Esophagus muscularis mucosa (tissue), 4 donors: ENCODE measurements at places on chromosomes 2 and 18.

DNA sequence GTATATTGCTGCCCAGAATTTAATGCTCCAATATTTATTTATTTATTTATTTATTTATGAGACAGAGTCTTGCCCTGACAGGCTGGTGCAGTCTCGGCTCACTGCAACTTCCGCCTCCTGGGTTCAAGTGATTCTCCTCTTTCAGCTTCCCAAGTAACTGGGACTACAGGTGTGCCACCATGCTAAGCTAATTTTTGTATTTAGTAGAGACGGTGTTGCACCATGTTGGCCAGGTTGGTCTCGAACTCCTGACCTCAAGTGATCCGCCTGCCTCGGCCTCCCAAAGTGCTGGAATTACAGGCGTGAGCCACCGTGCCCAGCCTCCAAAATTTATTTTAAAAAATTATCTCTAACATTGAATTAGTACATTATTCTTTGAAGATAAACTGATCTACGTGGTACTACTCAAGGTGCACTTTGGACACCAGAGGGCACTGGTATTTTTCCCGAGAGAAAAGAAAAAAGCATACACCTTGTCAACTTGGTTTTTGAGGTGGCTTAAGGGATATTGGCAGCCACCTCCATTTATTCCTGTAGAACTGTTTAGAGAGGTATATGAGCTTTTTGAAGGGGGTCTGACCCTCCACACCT lies 1.4 kb upstream of the IDH1 start:
- DNase-seq = no peak
- no peaks in the 10 kb centered on the region for H3K36me3 ChIP-seq
- H3K27ac ChIP-seq = no peak overlapping the region
- no peaks in the 10 kb centered on the region for H3K27me3 ChIP-seq
- H3K4me3 ChIP-seq = no peak overlapping the region

DNA sequence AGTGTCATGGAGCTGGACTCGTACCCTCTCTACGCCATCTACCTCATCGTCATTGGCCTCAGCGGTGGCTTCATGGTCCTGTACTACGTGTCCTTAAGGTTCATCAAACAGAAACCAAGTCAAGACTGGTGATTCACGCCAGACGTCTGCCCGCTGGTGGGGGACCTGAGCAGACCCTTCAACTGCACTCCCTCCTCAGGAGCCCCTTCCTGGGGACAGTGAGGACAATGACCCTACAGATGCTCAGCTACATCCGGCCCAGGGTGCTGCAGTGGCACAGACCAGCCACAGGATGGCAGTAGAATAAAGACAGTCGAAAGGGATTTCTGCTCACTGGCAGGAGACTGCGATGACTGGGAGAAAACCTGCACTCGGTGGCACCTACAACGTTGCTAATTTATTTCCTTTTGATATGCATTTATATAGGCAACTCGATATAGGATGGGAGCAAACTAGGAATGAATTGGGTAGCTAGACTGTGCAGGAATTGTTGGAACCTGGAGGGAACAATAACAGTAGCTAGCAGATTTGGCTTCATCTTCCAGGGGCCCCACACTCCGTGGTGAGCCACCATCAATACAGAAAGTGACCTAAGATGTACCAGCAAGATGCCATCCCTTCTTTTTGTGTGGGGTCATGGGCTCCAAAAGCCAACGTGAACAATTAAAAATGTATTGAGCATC lies 39.2 kb downstream of the ABCG8 start:
- no peak overlapping the region for H3K4me3 ChIP-seq
- H3K27ac ChIP-seq = no peak overlapping the region
- no peaks in the 10 kb centered on the region for H3K27me3 ChIP-seq
- H3K36me3 ChIP-seq = no peaks in the 10 kb centered on the region

DNA sequence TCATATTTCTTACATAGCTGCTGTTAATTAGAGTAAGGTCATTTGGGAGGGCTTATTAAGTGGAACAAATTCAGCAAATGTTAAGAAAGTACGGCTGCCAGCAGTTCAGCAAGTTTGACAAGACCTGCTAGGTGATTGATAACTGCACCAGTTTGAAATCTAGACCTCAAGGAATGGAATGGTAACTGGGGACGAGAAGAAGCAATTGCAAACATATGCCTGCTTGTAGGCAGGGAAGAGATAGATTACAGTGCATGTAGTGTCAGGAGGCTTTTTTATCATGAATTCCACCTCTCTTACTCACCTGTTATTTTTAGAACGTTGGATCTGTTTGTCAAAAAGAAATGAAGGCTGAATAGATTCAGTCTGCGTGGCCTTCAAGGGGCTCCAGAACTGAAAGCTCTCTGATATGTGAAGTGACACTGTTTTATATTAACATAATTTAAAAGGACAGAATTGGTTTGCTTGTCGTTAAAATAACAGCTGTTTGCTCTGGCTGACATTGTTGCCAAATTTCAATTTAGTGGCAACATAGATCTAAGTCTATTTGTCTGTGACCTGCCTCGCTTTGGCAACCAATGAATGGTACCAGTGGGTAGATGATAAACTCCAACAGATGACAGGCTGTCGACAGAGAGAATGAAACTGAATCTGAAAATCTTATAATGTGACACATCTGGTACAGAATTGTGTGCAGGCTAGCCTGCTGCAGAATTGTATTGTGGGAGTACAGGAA lies 199.3 kb downstream of the ZNF407 start:
- DNase-seq = no peak
- H3K27me3 ChIP-seq = no peaks in the 10 kb centered on the region
- peak overlapping the region; percentile 9 for H3K4me3 ChIP-seq
- H3K36me3 ChIP-seq = no peaks in the 10 kb centered on the region
- no peak overlapping the region for H3K27ac ChIP-seq
- peaks cover 26% of the 10 kb centered on the region for H3K4me1 ChIP-seq

GRCh38 chr2:159285929-159286708 lies at the start of gene WDSUB1:
Gene WDSUB1, minus strand, starts transcription at chr2:159286703. Its CDS starts 3,634 bp downstream, at chr2:159283069.
- H3K36me3 ChIP-seq = peaks cover 11% of the 10 kb centered on the region
- no peaks in the 10 kb centered on the region for H3K27me3 ChIP-seq
- peak within 1 kb of the TSS; percentile 98 for H3K4me3 ChIP-seq
- DNase-seq = peak; percentile 93
- peaks cover 9% of the 10 kb centered on the region for H3K4me1 ChIP-seq

GRCh38 chr2:223219872-223220657 lies 168.1 kb downstream of the KCNE4 start:
- H3K4me1 ChIP-seq = peaks cover 6% of the 10 kb centered on the region
- no peaks in the 10 kb centered on the region for H3K36me3 ChIP-seq
- DNase-seq = no peak
- no peak overlapping the region for H3K27ac ChIP-seq
- no peak overlapping the region for H3K4me3 ChIP-seq

GRCh38 chr2:96315400-96316071 lies 9.6 kb upstream of the ITPRIPL1 start:
- no peaks in the 10 kb centered on the region for H3K4me1 ChIP-seq
- H3K36me3 ChIP-seq = no peaks in the 10 kb centered on the region
- H3K27me3 ChIP-seq = peaks cover 37% of the 10 kb centered on the region
- DNase-seq = no peak

DNA sequence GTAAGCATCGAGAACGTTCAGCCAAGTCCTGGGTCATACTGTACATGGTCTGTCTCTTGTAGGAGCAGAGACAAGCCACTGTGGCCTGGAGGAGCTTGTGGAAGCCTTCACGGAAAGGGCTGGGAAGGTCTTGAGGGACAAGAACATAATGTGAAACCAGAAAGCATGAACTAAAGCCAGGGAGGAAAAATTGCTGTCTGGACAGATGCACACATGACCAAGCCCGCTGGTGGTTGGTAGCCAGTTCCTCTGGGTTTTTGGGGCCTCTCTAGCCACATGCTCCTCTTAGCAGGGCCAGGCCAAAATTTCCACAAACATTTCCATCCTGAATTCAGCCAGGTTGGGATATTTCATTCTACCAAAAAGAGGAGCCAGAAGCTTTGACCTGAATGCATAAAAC lies 196.2 kb upstream of the SIX2 start:
- no peaks in the 10 kb centered on the region for H3K4me1 ChIP-seq
- H3K4me3 ChIP-seq = no peak overlapping the region
- no peaks in the 10 kb centered on the region for H3K27me3 ChIP-seq
- H3K36me3 ChIP-seq = no peaks in the 10 kb centered on the region
- no peak overlapping the region for H3K27ac ChIP-seq

GRCh38 chr2:235002198-235003095 lies 50.6 kb downstream of the SH3BP4 start:
- DNase-seq = no peak
- H3K4me3 ChIP-seq = no peak overlapping the region
- no peak overlapping the region for H3K27ac ChIP-seq
- peaks cover 57% of the 10 kb centered on the region for H3K4me1 ChIP-seq
- H3K27me3 ChIP-seq = no peaks in the 10 kb centered on the region

DNA sequence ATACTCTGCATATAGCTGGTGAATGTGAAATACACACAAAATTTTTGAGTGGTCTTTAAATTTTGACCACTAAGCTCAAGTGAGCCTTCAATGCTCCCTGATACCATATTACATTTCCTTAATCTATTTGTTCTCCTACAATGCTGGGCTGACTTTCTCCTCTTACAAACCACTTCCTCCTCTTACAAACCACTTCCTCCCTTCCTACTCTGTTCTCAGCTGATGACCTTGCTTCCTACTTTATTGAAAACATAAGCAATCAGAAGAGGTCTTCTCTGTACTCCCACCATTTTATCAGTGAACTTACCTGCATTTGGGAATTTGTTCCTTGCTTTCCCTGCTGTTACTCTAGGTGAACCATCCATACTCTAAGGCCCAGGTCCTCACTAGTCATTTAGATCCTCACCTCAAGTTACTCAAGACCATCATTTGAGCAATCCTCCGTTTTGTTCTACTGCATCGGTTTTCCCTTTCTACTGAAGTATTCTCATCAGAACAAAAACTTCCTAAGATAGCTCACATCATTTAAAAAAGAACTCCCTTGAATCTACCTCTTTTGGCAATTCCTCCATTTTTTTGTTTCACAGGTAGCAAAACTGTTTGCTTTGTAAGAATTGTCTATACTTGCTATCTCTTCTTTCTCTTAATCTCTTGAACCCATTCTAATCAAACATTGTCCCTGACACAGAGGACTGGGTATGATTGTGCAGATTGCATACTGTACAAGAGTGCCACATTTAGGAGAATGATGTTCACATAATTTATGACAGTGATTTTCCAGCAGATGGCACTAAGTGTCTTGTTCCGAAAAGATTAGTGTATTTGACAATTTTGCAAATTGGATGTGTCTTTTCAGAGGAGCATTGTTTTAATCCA lies 96.5 kb downstream of the EPB41L5 start:
- H3K4me3 ChIP-seq = no peak overlapping the region
- no peaks in the 10 kb centered on the region for H3K36me3 ChIP-seq
- DNase-seq = no peak
- peaks cover 25% of the 10 kb centered on the region for H3K4me1 ChIP-seq
- no peak overlapping the region for H3K27ac ChIP-seq
- H3K27me3 ChIP-seq = no peaks in the 10 kb centered on the region

- H3K27me3 ChIP-seq = peaks cover 7% of the 10 kb centered on the region
- no peak for DNase-seq
- H3K4me3 ChIP-seq = no peak overlapping the region
- H3K27ac ChIP-seq = no peak overlapping the region
- peaks cover 28% of the 10 kb centered on the region for H3K4me1 ChIP-seq
These were observed 59.5 kb downstream of the FAM168B start for GRCh38 chr2:131033786-131034121.

DNA sequence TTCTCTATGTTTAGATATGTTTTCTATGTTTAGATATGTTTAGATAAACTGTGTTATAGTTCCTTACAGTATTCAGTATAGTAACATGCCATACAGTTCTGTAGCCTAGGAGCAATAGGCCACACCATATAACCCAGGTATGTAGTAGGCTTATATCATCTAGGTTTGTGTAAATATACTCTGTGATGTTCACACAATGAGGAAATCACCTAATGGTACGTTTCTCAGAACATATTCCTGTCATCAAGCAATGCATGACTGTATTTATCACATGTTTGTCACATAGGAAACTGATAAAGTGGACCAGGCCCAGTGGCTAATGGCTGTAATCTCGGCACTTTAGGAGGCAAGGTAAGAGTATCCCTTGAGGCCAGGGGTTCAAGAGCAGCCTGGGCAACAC lies 44.0 kb downstream of the RNF138 start:
- H3K4me3 ChIP-seq = no peak overlapping the region
- no peak overlapping the region for H3K27ac ChIP-seq
- DNase-seq = no peak
- no peaks in the 10 kb centered on the region for H3K4me1 ChIP-seq
- H3K36me3 ChIP-seq = peaks cover 10% of the 10 kb centered on the region
